ENCODE measurements at places on chromosomes 3 and 15.

GRCh38 chr3:101902041-101902440, 52.7 kb downstream of the NFKBIZ start:
- no peak for DNase-seq

DNA sequence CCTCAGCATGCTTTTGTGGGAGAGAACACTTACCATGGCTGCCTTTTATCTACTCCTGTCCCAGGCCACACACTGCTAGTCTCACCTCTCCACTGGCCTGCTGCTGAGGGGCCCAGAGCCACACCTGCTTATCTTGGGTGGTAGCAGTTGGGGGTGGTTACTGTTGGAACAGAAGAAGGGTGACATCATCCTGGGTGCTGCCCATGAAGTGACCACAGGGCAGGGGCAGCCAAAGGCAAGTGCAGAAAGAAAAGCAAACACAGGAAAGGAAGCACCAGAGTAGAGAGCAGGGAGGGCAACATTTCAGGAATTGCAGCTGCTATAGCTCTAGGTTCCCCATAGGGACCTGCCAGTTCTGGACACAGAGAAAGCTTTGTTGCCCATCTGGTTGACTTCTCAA, 345.2 kb downstream of the VPS13C start:
- no peak for DNase-seq

- DNase-seq, result no peak
These were observed 38.8 kb downstream of the IL16 start for GRCh38 chr15:81235276-81236123.

- no peak for DNase-seq
These were observed 96.7 kb downstream of the SMARCC1 start for GRCh38 chr3:47685037-47685436.

GRCh38 chr3:56467108-56467507, 1.2 kb downstream of the ERC2 start:
- DNase-seq, result no peak

DNA sequence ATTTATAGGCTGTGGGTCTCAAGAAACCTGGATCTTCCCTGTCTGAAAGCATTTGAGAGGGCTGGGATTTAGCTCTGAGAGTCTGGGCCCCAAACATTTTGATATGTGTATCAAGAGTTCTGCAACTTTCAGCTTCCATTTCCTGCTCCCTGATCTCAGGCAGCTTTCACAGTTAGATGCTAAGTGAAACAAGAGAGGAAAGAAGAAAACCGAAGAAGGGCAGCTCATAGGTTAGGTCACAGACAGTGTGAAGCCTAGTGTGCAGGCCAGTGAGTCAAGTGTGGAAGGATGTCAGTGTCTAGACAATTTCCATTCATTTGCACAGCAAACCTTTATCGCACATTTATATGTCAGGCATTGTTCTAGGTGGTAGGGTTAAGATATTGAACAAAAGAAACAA, 173.6 kb upstream of the PROK2 start:
- no peak for DNase-seq

- no peak for DNase-seq
These were observed 33.7 kb downstream of the IDH3A start for GRCh38 chr15:78182821-78183220.

GRCh38 chr3:71893702-71894479, 108.9 kb upstream of the PROK2 start:
- DNase-seq, result no peak

- no peak for DNase-seq
These were observed 301.2 kb upstream of the PROK2 start for GRCh38 chr3:72086042-72086742.

- no peak for DNase-seq
These were observed 457.7 kb downstream of the EPHA3 start for GRCh38 chr3:89565098-89565497.

DNA sequence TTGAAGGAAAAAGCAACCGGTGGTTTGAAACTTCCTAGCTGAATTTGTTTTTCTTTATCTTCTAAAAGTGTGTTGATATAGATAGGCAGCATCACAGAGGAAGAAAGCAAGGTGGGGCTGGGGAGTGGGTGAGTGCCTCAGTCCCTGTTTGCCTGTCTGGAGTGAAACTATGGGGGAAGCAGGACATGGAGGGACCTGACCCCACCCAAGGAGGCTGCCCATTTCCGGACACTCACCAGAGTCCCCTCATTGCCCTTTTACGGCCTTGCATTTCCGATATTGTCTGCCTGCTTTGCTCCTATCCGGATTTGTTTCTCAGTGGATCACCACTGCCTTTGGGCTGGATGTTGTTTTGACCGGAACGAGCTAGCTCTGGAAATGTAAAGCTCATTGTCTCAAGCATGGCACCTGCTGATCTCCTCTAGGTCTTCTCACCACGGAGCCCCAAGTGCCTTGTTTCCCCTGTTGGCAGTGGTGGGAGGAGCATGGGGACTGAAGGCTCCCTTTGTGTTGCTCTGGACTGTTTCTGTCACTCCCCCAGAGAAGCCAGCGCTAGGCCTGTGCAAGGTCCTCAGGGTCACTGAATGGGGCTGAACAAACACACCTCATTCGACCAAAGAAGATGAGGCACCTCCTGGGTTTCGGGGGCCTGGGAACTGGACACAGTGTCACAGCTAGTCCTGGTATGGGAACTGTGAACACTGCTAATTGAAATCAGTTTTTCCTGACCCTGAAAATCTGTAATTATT, 7.0 kb downstream of the CLDN11 start:
- no peak for DNase-seq

- DNase-seq, result no peak
These were observed 21.0 kb upstream of the HACD2 start for GRCh38 chr3:123605789-123606234.

GRCh38 chr3:34842706-34843480, 796.4 kb upstream of the ARPP21 start:
- no peak for DNase-seq

DNA sequence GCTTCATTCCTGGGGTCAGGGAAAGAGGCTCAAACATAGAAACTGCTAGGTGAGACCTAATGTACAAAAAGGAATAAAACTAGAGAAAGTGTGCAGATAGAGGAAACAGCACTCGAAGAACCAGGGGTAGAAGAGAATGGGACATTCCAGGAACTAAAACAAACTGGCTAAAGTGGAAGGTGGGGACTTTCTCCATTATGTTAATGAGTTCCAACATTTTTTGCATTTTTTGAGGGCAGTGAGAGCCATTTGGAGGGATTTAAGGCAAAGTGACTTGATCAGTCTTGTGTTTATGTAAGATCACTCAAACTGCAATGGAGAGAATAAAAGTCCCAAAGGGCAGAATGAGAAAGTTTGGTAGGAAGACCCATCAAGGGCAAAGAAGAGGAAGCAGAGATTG, 20.6 kb upstream of the SLC4A7 start:
- DNase-seq, result no peak

DNA sequence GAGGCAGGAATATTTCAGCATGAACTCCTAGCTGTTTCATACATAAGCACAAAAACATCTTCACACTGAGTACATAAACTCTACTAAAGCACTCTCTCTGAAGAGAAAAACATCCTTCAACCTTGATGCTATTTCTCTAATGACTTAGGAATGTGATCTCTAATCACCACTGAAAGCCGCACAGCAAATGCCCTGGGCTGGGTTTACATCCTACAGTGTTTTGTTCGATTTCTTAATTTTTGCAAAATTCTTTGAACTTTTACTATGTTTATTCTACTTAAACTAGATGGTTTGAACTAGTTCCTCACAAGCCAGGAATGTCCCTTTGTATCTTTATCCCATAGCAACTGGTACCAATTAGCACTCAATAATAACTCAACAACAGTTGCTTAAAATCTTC, 130.9 kb upstream of the ABI3BP start:
- no peak for DNase-seq

- DNase-seq, result no peak
These were observed 89.5 kb upstream of the TPM1 start for GRCh38 chr15:62953021-62953420.

DNA sequence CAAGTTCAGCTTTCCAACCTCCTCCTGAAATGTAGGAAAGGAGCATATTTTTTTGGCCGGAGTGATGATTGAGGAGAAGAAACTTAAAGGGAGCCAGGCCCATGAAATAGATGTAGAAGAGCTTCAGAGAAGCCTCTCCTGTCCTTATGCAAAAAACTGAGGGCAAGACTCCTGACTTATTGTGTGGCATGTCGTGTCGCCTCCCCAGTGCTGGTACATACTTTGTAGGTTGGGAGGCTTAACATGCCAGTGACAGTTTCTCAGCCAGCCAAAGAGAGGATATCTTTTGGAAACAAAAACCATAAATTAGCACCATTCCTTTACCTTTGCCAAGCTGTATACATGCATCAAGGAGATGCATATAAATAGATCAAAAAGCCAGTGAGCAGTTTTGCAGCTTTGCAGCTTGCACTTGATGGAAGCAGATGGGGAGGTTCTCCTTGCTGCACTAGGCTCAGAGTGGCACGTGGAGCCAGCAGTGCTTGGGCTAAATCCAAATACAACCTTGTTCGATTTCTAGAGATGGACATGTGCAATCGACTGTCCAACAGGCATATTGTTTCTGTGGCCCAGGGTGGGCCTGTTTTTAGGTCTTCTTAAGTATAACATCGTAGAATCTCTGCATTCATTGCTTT, 10.2 kb downstream of the SLCO3A1 start:
- DNase-seq, result no peak

DNA sequence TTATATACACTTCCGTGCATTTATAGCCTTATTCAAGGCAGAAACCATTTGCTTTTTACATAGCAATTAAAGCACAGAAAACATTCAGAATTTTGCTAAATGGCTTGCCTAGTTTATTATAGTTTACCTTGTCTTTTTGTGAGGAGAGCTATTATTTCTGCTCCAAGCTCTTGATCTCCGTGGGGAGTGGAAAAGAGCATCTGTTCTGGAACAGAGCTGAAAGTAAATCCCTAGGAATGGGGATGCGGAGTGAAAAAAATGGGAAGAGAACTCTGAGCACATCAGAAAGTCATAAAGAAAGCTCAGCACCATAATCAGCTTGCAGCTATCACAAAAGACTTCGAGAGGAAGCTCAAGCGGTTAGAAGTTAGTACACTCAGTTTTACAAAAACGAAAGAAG, 1006.7 kb downstream of the ROBO2 start:
- DNase-seq, result no peak

GRCh38 chr15:86183596-86184491, 104.2 kb downstream of the AGBL1 start:
- no peak for DNase-seq

GRCh38 chr15:44265757-44266156, 22.8 kb upstream of the GOLM2 start:
- no peak for DNase-seq

DNA sequence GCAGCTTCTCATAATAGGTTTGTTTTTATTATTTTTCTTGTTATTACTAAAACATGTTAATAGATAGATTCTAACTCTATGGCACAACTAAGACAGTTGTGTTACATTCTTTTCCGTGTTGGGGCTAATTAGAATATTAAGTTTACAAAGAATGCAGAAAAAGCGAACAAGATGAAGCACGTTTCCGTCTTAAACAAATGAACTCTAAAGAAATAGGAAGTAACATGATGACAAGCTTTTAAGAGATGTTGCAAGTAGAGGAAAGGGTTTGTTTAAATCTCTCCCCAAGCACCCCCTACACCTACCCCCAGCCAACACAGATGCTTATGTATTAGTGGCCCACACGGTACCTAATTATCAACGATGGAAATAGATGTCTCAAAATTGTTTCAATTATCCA, 207.1 kb downstream of the TP63 start:
- DNase-seq, result no peak

- no peak for DNase-seq
These were observed 28.5 kb downstream of the MGA start for GRCh38 chr15:41688671-41689070.
